Activated T-helper 1 cell treated with anti-CD3 and anti-CD28 coated beads, Interleukin-12 subunit alpha, Interleukin-12 subunit beta, Interleukin-2, Interleukin-4 antibody, amounts not matched to agents 30 ng/mL and 10 ng/mL and 1 ng/mL, durations not matched to agents 14 hours and 24 hours and 36 hours (primary cell): ENCODE measurements at places on chromosomes 5 and 9. TPM values are rescaled to one million over a fixed set of nuclear protein-coding genes. Genes with fewer than 3 reads are reported as not detected.

GRCh38 chr5:52468976-52469375, 318.7 kb upstream of the ITGA1 start:
- H3K4me1 ChIP-seq = peaks cover 9% of the 10 kb centered on the region
- no peak for DNase-seq
- H3K27me3 ChIP-seq = no peaks in the 10 kb centered on the region
- no peak overlapping the region for H3K4me3 ChIP-seq
- H3K27ac ChIP-seq = no peak overlapping the region
- no peaks in the 10 kb centered on the region for H3K36me3 ChIP-seq

The HDHD3 gene
- total RNA-seq = 15.7 and 18.5 TPM in 2 replicates

DNA sequence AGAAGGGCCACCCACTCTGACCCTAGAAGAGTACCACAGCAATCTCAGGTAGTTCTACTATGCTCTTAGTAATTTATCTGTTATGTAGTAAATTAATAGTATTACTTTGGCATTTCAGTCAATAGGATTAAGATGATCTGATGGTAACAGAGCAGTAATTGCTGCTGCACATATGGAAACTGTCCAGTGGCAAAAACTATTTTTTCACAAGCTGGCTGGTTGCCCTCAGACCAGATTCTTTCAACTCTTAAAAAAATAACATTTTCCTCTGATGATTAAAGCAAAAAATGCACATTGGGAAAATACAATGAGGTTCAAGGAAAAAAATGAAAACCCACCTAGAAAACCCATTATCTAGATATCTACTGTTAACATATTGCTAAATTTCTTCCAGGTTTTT, 19.7 kb downstream of the GLRA1 start:
- H3K36me3 ChIP-seq = no peaks in the 10 kb centered on the region
- H3K27ac ChIP-seq = no peak overlapping the region
- H3K27me3 ChIP-seq = peaks cover 3% of the 10 kb centered on the region
- no peak for DNase-seq

The NTNG2 gene
- 4.6 and 6.2 TPM in 2 replicates for total RNA-seq

DNA sequence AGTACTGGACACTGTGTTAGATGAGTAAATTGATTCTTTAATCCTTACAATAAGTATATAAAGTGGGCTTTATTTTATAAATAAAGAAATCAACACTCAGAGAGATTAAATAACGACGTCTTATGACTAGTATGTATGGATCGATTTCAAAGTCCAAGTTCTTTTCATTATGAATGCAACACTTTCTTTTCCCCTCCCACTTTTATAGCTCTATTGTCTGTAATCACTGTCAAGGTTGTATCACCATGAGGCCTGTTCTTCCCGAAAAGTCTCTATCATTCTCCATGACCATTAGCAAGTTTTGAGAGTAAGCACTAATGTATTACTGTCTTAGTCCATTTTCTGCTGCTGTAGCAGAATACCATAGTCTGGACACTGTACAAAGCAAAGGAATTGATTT, 228.4 kb downstream of the TLR4 start:
- H3K36me3 ChIP-seq = no peaks in the 10 kb centered on the region
- no peak overlapping the region for H3K27ac ChIP-seq
- H3K4me1 ChIP-seq = no peaks in the 10 kb centered on the region
- peaks cover 3% of the 10 kb centered on the region for H3K27me3 ChIP-seq
- H3K4me3 ChIP-seq = no peak overlapping the region

DNA sequence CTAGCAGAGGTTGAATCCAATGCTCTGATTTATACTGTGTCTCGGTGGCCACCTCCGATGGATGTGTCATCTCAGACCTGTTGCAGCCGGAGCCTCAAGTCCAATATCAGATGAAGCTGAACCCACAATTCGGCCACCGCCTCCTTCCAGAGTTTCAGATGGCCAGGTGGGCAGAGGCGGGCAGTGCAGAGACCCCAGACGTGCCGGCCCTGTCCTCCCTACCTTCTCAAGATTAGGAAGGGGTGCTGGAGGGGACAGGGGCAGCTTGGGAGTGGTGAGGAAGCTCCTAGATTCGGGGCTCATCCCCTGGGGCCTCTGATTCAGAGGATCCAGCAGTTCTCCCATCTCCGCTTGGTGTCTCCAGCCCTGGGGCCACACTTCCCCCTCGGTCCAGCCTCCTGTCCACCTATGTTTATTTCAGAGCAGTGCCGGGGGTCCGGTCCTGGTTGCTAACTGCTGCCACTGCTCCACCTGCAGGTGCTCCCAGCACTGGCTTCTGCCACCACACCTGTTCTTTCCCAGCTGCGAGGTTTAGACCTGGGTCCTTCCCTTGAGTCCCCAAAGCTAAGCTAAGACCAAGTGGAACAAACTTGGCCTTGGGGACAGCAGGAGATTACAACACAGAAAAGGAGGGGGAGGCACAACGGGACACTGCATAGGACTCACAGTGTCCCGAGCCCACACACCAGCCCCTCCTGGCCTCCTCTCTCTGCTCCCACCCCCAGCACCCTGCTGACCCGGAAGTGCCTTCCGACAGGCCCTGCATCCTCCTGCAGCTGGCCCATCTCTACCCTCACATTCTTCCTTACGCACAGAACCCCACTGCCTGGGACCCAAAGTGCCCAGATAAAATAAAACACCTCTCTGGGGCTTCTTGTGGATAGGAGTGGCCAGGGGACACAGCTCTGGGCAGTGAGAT, 81.6 kb downstream of the NTNG2 start:
- H3K27me3 ChIP-seq = peaks cover 16% of the 10 kb centered on the region
- H3K4me1 ChIP-seq = peaks cover 5% of the 10 kb centered on the region
- DNase-seq = no peak
- H3K4me3 ChIP-seq = peak overlapping the region; percentile 93
- no peak overlapping the region for H3K27ac ChIP-seq

The ADAMTS19 gene
- not detected in 2 replicates for total RNA-seq
